ENCODE measurements at places on chromosomes 1 and 21.

DNA sequence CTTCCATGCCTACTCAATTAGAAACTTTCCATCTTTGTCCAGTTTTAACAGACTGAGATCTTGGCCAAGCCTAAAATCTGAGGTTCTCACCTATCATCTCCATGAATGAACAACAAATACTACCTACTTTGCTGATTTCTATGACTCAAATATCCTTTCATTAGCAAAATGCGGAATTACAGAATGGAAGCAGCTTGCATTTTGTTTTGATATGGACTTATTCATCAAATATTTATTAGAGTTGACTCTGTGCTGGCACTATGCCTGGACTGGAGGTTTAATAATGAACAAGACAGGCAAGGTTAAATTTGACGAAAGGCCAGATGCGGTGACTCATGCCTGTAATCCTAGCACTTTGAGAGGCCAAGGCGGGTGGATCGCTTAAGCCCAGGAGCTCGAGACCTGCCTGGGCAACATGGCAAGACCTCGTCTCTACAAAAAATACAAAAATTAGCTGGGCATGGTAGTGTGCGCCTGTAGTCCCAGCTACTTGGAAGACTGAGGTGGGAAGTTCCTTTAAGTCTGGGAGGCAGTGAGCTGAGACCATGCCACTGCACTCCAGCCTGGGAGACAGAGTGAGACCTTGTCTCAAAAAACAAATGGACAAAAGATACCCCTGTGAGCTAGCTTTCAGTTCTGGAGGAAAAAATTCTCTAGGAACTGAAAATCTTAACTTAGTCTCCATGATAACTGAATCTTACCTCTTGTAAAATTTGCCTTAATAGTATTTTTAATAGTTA, 29.4 kb upstream of the SOD1 start:
- peak; percentile 28 for DNase-seq

DNA sequence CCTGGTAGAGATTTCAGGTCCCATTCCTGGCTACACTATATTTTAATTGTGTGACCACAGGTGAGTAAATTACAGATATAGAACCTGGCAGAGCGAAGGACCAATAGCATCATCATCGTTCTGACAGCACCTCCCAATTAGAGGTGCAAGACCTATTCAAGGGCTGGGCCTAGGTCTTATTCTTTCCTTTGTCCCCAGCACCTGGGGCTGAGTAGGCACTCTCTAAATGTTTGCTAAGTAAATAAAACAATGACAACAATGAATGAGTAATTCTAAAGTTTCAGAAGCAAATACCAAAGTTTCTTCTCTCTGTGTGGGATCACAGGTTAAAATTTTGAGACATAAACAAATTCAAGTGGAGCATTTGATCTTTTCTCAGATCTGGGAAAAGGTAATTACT, 32.7 kb downstream of the BEND5 start:
- no peak for DNase-seq

DNA sequence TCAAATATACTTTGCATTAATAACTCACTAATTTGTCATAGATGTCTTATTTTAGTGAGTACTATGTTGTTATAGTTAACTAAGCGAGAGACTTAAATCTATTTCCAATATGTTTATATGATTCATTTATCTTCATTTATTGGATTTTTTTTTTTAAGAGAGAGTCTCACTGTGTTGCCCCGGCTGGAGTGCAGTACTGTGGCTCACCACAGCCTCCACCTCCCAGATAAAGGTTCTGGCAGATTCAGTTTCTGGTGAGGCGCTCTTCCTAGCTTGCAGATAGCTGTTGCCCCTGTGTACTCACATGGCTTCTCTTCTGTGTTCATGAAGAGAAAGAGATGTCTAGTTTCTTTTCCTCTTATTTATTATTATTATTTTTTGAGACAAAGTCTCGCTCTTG, 43.9 kb downstream of the SNRPE start:
- DNase-seq = no peak

DNA sequence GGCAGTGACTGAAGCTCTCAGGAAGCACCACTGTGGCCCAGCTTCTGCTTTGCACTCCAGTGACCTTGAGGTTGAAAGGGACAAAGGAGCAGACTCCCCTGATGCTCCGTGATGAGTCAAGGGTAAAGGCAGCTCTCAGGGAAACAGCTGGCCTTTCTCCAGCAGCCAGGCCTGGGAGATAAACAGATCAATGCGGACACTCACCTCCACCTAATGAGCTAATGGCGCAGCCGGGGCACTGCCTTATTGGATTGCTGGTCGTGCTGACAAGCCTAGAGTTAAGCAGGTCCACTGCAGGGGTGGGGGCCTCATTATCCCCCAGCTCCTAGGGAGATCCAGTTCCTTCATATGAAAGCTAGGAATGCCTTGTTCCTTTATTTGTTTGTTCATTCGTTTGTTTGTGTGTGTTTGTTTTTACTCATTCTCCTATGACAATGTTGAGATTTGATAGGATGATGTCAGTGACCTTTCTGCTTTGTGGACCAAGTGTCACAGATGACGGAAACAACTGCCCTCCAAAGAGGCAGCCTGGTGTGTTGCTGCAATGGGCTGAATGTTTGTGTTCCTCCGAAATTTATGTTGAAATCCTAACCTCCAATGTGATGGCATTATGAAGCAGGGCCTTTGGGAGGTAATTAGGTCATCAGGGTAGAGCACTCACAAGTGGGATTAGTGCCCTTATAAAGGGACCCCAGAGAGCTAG, 141.4 kb upstream of the BEND5 start:
- no peak for DNase-seq

- no peak for DNase-seq
These were observed 631 bp downstream of the SHISA4 start for GRCh38 chr1:201889090-201889968.

- no peak for DNase-seq
These were observed 13.1 kb downstream of the CDCP2 start for GRCh38 chr1:54139711-54140110.

DNA sequence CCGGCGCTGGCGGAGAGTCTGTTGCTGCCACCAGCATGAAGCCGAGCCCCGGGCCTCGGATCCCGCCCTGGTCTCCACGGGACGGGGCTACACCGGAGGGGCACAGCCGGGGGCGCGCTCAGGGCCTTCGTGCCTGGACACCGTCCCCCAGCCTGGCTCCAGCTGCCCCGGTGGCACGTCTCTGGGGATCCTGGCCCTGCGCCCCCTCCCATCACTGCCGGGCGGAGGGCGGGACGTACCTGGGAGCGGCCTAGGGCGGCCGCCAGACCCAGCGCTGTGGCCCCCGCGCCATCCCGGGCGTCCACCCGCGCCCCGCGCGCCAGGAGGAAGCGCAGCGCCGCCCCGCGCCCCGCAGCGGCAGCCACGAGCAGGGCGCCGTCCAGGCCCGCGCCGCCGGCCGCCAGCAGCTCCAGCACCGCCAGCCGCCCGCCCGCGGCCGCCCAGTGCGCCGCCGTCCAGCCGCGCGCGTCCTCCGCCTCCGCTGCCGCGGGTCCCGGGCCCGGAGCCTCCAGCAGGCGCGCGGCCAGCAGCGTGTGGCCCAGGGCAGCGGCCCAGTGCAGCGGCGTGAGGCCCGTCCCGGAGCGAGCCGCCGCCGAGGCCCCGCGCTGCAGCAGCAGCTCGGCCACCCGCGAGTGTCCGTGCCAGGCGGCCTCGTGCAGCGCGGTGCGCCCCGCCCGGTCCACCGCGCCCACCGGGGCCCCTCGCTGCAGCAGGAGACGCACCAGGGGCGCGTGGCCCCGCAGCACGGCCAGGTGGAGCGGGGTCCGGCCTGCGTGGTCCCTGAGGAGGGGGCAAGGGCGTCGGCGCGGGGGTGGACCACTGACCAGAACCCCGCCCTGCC, 1.0 kb downstream of the ANKRD65 start:
- no peak for DNase-seq

DNA sequence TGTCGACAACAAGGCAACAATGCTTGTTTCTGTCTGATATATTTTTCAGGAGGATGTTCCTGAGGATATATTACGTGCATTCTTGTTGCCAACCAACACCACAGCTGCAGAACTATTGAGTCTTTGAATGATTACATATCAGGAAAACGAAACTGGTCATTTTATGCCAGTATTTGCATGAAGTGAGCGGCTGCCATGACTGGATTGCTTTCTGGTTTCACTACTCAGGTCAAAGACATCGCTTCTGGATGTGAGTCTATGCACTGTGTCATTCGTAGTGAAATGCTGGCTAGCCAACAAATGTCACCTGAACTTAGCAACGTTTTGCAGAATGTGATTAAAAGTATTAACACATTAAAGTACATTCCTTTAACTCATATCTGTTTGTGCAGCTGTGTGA, 35.8 kb upstream of the OLFM3 start:
- no peak for DNase-seq

DNA sequence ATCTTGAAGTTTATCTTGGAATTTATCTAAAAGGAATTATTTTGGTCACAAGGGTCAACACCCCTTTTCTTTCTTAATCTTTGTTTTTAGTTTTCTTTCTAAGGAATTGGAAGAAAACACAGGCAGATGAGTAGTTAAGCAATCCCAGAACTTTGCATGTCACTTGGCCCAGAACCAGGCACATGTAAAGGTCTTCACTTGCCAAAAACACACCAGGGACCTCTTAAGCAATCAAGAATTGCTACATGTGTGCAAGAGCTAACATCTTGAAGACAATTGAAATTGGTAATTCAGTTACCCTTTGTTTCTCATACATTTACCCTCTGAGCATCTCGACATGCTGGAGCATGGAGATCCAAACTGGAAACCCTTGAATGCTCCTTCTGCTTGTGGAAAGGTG, 114.2 kb downstream of the ZC3H11B start:
- peak; percentile 61 for DNase-seq

- DNase-seq = peak; percentile 68
These were observed 26.8 kb upstream of the ZNF697 start for GRCh38 chr1:119674835-119675289.

DNA sequence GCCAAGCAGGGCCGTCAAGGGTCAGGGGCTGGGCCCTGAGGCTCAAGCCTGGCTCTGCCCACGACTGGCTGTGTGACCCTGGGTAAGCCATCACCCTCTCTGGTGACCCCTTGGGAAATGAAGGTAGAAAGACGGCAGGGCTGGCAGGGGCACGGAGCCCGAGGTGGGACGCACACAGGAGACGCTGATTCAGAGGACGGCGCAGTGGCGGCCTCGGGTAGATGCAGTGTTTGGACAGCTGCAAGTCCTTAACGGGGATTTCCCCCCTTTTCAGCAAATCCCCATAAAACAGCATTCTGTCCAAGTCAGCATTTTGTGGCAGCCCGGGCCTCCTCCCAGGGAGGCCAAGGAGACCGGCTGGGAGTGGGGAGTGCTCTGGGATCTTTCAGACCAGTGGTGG, 16.7 kb downstream of the COL8A2 start:
- DNase-seq = peak; percentile 80

DNA sequence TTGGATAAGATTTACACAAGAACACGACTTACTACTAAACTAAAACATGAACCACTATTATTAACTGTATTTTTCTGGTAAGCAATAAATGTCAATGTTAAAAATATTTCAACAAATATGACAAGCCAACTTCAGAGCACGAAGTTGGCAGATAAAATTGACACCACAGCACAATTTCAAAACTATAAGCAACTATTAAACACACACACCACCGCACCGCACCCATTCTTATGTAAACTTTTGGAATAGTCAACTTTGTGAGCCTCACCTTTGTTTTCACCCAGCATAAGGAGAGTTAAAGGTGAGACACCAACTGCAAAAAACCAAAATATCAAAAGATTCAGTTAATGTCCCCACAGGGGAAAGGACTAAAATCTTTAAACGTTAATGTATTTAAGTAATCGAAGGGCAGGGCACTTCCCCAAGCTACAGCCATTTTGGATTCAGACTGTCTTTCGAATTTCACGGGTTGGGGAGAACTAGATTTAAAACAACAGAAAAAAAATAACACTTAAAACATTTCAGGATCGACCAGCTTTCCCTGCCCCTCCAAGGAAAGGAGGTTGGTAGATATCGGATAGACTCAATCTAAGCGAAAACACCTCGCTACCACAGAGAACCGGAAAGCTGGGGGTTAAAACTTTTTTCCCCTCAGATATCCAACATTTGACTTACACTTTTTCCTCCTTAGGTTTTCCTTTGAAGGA, 872 bp downstream of the GPBP1L1 start:
- DNase-seq = no peak

DNA sequence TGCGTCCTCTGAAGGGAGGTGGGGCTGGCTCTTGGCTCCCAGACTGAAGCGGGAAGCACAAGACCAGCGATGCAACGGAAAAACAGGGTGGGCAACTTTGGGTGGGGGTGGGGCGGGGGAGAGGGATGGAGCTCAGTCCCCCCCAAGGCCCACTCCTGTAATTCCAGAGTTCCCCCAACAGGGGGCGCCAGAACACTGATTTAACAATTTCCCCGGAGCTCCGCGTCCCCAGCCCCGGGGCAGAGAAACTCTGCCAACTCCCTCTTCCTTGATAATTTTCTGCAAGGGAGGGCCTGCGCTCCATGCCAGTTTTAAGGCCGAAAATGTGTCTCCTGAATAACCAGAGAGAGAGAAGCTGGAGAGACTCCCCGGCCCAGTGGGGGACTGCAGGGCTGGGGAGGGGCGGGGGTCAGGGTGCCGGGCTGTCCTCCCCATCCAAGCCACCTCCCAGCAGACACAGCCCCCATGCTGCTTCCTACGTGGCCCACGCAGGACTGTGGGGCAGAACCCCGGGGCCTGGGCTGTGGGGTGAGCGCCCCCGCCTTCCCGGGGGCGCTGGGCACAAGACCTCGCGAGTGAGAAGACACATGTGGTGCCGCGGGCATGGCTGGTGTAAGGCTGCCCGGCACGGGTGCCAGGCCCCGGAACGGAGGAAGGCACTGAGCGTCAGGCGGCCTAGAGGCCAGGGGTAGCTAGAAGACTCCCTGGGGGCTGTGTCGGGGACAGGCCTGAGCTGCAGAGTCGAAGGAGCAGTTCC, 51.4 kb downstream of the KIF21B start:
- no peak for DNase-seq

All from AG09309 (cell line).